ENCODE measurements at places on chromosomes 4 and X.
A peak's percentile ranks its signal among the peaks of the same experiment; 100 is the strongest.

DNA sequence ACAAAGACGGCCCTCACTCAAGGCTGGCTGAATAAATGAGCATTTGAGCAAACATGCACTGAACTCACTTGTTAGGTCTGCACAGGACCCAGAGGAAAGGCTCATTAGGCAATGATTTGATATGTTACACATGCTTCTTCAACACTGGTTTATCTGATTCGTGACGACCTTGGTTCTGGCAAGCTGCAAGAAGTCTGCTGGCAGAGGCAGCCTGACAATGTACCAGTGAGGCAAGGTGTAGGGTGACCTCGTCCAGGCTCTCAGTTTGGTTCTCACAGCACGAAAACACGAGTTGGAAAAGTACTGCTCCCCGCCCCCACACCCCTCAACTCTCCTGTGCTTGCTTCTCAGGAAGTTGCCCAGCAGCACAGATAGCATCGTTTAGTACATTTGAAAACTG, 63.1 kb upstream of the CITED1 start:
- DNase-seq = no peak

DNA sequence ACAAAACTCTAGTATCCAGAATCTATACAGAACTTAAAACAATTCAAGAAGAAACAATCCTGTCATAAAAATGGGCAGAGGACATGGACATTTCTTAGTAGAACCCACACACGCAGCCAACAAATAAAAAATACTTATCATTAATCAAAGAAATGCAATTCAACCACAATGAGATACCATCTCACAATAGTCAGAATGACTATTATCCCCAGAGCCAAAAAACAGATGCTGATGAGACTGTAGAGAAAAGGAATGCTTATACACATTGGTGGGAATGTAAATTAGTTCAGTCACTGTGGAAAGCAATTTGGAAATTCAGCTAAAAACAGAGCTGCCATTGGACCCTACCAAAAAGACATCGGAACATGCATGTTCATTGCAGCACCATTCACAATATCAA, 37.9 kb downstream of the RAB40AL start:
- DNase-seq = no peak

DNA sequence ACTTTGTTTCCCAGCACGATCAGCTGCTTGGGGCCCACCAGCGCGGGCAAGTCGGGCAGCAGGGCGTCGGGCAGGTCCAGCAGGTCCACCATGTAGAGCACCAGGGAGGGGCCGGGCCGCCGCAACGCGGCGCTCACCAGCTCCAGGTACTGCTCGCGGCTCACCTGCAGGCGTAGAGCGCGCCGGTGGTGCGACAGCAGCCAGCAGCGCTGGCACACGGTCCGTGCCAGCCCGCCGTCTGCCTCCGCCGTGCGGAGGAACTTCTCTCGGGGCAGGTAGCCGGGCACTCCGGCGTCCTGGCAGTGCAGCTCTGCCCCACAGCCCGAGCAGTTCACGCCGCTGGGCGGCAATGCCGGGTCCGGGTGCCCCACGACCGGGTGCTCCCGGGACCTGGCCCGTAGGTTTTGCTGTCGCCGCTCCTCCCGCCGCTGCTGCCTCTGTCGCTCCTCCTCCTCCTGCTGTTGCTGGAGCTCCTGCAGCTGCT, 527 bp downstream of the NOA1 start:
- DNase-seq = peak; percentile 56

- no peak for DNase-seq
These were observed 22.9 kb downstream of the KCTD8 start for GRCh38 chr4:44425614-44426208.

DNA sequence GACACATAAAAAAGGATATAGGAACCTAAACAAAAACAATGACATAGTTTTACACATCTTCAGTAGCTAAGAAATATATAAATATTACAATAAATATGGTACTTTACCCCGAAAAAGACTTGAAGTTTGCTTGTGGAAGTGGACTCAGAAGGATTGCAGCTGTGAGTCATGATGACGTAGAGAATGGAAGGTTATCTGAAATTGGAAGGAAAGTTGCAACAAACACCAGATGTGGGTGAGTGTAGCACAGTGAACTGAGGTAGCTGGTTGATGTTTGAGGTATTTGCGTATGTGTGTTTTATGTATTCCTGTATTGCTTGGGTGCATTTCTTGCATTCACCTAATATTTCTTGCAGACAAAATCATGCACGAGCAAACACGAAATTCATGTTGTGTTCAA, 113.0 kb downstream of the ARX start:
- DNase-seq = no peak

DNA sequence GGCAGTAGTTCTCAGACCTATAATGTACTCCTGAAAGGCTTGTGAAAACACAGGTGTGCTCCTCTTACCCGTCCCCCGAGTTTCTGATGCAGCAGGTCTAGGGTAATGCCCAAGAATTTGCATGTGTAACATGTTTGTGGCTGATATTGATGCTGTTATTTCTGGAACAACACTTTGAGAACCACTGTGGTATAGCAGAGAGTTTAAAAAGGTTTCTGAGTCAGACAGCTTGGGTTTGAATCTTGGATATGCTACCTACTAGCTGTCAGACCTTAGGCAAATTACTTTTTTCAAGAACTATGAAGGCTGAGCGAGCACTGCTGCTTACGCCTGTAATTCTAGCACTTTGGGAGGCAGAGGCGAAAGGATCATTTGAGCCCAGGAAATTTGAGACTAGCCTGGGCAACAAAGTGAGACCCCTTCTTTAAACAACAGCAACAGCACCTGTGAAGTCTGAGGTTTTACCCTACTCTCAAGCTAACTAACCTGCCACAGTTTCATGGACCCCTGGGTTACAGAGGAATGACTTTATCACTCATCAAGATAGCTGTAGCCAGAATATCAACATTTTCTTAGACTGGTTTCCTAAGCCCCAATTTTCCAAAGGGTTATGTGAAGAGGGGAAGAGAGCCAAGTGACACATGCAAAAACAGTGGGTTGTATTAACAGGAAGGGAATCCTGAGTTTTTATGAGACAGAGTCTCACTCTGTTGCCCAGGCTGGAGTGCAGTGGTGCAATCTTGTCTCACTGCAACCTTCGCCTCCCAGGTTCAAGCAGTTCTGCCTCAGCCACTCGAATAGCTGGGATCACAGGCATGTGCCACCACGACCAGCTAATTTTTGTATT, 5.1 kb downstream of the AFF1 start:
- DNase-seq = no peak

- peak; percentile 66 for DNase-seq
These were observed 9.2 kb upstream of the FAM53A start for GRCh38 chr4:1693131-1693896.

GRCh38 chr4:156788782-156789181, 182.8 kb downstream of the PDGFC start:
- DNase-seq = no peak

DNA sequence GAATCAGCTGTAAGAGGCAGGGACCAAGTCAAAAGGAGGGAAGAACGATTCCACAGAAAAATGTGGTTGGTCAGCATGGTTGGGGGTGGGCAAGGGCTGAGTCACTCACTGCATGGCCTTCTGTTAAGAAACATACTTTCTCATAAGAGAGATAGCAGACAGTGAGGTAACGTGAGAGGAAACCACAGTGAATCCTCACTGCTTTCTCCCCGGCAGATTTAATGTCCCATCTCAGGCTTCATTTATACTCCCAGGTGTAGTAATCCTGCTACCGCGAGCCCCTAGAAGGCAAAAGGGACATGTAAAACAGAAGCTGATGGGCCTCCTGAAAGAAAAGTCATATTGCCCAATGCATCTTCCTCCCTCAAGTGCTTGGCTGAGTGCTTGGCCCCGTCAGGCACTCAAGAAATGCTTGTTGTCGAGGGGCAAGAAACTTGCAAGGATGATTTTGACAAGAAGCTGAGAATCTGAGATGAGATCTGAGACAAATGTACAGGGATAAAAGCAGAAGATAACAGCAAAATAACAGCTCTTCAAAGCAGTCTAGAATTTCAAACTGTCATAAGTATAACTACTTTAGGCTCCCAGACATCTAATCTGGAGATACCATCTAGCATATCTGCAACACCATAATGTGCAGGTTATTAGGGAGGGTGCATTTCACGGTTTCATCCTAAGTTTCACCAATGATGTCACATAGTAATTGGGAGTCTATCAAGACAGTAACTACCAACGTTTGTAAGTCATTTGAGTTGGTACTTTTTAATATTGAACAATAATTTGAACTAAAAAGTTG, 40.2 kb downstream of the SH3KBP1 start:
- DNase-seq = no peak

DNA sequence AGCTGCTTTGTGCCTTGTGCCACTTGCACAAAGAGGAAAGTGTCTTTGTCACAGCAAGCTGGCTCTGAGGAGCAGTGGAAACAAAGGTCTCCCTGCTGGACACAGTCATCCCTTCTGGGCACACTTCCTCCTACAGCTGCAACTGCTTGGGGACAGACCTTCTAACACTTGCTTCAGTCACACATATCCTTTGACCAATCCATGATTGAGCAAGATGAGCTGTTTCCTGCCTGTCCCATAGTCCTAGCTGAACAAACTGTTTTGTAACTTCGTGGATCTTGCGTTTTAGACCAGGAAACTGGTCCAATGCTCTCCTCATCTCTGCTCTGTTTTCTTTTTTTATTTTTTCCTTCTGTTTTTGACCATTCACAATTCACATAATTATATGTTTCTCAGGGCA, 98.5 kb downstream of the RRAGB start:
- no peak for DNase-seq

DNA sequence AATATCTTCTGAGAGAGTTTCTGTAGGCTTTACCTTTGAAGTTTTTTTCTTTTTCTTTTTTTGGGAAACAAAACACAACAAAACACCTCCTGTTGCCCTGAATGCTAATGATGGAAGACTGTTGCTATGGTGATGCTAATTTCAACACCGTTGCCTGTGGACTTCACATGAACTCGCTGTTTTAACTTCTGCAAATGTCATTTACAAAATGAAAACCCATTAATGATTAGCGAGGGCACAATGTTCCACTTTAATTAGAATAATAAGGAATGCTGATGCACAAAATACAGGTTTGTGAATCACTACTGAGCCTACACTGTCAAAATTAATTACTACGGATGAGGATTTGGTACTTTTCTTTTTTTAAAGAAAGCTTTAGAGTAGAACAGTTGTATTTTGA, 227.1 kb upstream of the FTHL17 start:
- no peak for DNase-seq

DNA sequence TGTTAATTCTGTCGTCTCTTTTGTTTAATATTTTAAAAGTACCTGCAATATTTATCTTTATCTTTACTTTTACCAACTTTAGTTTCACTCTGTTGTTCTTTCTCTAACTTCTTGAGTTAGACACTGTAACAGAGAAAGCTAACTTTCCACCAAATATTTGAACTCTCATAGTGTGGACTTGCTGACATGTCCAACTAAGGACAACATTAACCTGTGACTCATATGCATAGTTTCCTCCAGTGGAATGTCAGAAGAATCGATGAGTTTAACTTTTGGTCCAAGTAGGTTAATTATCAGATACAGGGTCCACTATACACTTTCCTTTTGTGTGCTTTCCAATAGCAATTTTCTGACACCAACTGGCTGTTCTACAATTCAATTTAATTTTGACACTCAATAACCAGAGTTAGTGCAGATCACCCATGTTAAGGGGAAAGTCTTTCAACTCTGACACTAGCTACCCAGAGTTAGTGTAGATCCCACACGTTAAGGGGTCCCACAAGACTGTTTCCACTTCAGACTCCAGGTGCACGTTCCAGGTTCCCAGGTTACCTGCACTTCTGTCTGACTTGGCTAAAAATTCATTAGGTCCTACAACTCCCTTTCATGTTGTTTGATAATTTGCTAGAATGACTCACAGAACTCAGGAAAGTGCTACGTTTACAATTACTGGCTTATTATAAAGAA, 559.0 kb upstream of the AMOT start:
- DNase-seq = no peak

DNA sequence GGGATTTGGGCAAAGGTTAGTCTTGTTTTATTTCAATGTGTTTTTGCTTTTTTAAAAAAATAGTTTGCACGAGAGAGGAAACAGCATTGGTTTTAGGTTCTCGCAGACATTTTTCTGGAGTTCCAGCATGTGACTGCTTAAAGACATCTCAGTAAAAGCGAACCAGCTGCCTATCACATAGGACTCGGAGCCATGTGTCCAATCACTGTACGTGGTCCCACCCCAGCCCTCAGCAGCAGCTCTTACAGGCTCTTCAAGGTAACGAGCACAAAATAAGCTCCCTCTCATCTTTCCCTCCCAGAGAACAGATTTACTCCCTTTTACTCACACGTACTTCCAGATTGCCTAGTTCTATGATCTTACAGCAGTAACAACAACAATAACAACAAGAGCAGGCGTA, 68.7 kb downstream of the MCF2 start:
- DNase-seq = no peak

GRCh38 chr4:132504438-132504837, 644.7 kb upstream of the PCDH10 start:
- no peak for DNase-seq

GRCh38 chrX:2664502-2664901, 26.6 kb upstream of the CD99 start:
- no peak for DNase-seq

- DNase-seq = no peak
These were observed 1.0 kb downstream of the WFS1 start for GRCh38 chr4:6270636-6271121.

DNA sequence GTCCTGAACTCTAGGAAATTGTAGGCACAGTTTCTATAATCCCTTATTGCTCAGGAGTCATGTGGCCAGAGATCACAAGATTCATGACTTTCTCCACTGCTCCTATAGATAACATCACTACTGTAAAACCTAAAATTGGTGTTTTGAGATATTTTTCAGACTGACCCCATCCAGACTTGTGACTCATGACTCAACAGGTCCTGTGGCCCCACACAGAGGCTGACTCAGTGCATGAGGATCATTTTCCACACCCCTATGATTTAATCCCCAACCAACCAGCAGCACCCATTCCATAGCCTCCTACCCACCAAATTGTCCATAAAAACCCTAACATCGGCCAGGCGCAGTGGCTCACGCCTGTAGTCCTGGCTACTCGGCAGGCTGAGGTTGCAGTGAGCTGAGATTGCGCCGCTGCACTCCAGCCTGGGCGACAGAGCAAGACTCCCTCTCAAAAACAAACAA, 13.2 kb upstream of the XIAP start:
- DNase-seq = no peak

GRCh38 chr4:88442689-88443191, 14.2 kb upstream of the HERC5 start:
- DNase-seq = no peak

DNA sequence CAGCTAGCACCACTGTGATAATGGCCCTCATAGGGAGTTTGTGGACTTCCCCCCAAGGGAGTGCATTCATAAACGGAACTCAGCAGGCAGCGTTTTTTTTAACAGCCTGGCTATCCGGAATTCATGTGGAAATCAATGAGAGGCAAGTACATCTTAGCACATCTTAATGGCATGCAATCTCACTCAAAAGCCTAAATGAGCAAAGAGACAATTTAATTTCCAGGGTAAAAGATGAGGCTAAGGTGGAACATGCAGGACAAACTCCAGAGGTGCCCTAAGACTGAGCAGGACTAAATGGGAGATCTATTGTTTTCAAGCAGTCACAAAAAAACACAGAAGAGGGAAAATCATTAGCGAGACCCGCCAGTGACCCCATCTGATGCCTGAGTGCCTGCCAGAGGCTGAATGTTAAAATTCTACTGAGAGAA, 243.5 kb upstream of the KCNIP4 start:
- no peak for DNase-seq
